ENCODE measurements at places on chromosomes 5 and 9.

- peak; percentile 30 for DNase-seq
- peak overlapping the region; percentile 3 for H3K4me3 ChIP-seq
- H3K27ac ChIP-seq: no peak overlapping the region
- peaks cover 11% of the 10 kb centered on the region for H3K36me3 ChIP-seq
- peaks cover 38% of the 10 kb centered on the region for H3K27me3 ChIP-seq
These were observed 7.1 kb upstream of the IFNA6 start for GRCh38 chr9:21357479-21358460.

DNA sequence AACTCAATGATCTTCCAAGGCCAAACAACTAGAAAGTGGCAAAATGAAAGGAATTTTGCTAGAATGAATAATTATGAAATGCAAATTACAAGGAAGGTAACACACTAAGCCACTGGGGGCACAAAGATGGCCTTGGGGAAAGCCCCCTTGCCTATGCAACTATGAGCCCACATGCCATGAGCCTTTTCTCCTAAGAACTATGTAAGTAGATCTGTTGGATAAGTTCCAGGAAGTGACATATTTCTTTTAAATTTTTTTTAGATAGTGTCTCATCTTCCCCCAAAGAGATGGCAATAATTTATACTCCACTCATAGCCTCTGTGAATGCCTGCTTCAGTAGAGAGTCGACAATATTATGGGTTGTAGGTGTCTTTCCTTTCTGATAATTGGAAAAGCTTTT, 257.8 kb downstream of the AUH start:
- H3K27ac ChIP-seq: no peak overlapping the region
- DNase-seq: no peak
- H3K4me3 ChIP-seq: no peak overlapping the region
- peaks cover 47% of the 10 kb centered on the region for H3K4me1 ChIP-seq
- peaks cover 15% of the 10 kb centered on the region for H3K27me3 ChIP-seq
- H3K36me3 ChIP-seq: peaks cover 4% of the 10 kb centered on the region

DNA sequence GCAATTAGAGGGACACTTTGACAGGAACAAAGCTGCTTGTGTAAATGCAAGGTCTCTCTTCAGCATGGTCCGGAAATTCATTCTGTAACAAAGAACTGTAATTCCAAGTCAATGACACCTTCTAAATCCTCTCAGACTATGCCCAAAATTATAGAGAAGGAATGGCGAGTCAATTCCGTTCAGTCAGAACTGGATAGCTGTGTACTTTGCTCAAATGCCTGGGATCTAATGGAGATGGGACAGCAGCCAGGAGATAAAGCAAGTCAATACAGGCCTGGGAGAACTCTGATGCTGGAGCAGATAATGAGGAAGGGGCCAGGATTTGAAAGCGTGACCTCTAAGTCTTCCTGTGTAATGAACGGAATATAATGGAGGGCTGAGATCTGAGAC, 96.4 kb upstream of the SPRY4 start:
- no peak overlapping the region for H3K27ac ChIP-seq
- H3K27me3 ChIP-seq: no peaks in the 10 kb centered on the region
- no peak for DNase-seq
- H3K4me1 ChIP-seq: peaks cover 35% of the 10 kb centered on the region

- no peak for DNase-seq
- no peak overlapping the region for H3K27ac ChIP-seq
- no peaks in the 10 kb centered on the region for H3K4me1 ChIP-seq
- no peaks in the 10 kb centered on the region for H3K27me3 ChIP-seq
- H3K4me3 ChIP-seq: no peak overlapping the region
- no peaks in the 10 kb centered on the region for H3K36me3 ChIP-seq
These were observed 187.6 kb upstream of the GRAMD2B start for GRCh38 chr5:126235628-126236027.

- H3K4me1 ChIP-seq: no peaks in the 10 kb centered on the region
- H3K27me3 ChIP-seq: no peaks in the 10 kb centered on the region
- H3K27ac ChIP-seq: no peak overlapping the region
These were observed 43.7 kb upstream of the ELOVL7 start for GRCh38 chr5:60887746-60888145.

DNA sequence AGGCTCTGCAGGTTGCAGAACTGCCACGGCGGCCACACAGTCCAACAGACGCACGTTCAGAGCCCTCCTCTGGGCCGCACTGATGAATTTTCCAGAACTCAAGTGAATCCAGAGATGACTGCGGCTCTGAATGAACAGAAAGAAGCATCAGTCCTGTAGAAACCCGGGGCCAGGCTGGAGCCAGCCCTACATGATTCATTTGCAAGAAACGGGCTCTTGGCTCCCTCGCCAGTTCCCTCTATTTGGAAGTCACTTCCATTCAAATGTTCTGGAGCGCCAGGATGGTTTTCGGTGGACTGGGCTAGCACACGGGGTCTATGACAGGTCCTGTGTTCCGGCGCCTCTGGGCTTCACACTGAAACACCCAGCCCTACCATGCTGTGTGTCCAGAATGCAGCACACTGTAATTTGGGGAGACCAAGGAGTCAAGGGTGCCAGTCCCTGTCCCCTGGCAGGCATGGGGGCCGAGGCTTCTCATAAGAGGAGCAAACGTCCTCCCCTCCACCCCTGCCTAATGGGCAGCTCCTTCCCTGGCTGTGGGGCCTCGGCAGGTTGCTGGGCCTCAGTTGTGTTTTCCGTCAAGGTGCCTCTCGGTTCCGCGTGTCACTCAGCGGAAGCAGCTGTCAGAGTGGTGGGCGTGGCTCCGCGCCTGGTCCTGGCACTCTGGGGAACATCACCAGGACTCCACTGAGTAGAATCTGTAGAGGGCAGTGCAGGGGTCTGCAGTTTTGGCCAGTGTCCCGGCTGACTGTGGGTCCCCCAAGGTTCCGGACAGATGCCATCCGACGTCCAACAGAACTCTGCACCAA, 18.1 kb upstream of the COL5A1 start:
- H3K36me3 ChIP-seq: no peaks in the 10 kb centered on the region
- DNase-seq: no peak
- peaks cover 6% of the 10 kb centered on the region for H3K27me3 ChIP-seq
- H3K4me3 ChIP-seq: no peak overlapping the region
- H3K27ac ChIP-seq: no peak overlapping the region

- peaks cover 5% of the 10 kb centered on the region for H3K4me1 ChIP-seq
- H3K27ac ChIP-seq: no peak overlapping the region
- no peak for DNase-seq
- H3K27me3 ChIP-seq: no peaks in the 10 kb centered on the region
These were observed 27.3 kb downstream of the CARNMT1 start for GRCh38 chr9:75000835-75001234.

DNA sequence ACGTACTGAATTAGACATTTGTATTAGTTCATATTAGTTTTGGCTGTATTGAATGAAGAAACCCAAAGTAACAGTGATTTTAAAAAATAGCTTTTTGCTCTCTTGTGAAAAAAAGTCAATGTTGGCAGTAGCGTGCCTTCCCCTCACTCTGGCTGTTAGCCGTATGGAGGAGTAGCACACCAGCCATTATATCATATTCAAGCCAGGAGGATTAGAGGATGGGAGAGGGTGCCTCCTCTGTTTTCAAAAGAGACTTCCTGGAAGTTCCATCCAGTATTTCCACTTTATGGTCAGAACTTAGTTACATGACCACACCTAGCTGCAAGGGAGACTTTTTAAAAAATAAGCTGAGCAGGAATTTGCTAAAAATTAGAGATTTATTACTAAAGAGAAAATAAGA, 41.2 kb downstream of the GPR21 start:
- H3K4me1 ChIP-seq: peaks cover 10% of the 10 kb centered on the region
- H3K27me3 ChIP-seq: no peaks in the 10 kb centered on the region
- no peak overlapping the region for H3K27ac ChIP-seq
- H3K4me3 ChIP-seq: no peak overlapping the region
- DNase-seq: no peak

DNA sequence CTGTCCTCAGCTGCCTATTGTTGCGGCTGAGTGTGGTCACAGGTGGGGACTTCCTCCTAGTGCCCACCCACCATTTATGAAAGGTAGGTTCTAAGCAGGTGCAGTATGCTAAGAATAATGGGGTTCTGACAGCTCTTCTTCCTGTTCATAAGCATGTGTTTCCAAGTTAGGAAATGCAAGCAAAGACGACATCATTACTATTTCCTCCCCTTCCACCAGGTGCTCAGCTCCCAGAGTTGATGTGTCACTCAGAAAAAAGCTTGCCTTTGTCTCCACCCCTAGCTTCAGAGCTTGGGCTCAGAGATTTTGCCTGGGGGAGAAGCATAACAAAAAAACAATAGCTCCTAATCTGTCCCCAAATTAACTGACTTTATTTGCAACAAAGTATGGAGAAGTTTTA, 1076.7 kb downstream of the NR2F1-AS1 start:
- H3K27me3 ChIP-seq: no peaks in the 10 kb centered on the region
- H3K4me3 ChIP-seq: no peak overlapping the region
- no peak overlapping the region for H3K27ac ChIP-seq
- DNase-seq: no peak

- H3K4me1 ChIP-seq: no peaks in the 10 kb centered on the region
- no peaks in the 10 kb centered on the region for H3K27me3 ChIP-seq
- no peak overlapping the region for H3K27ac ChIP-seq
- no peak for DNase-seq
- H3K4me3 ChIP-seq: no peak overlapping the region
These were observed 147.6 kb downstream of the SV2C start for GRCh38 chr5:76230711-76231285.

- H3K27me3 ChIP-seq: no peaks in the 10 kb centered on the region
- DNase-seq: no peak
- H3K27ac ChIP-seq: no peak overlapping the region
- H3K36me3 ChIP-seq: no peaks in the 10 kb centered on the region
These were observed 6.2 kb upstream of the VPS13A start for GRCh38 chr9:77170991-77171699.

- H3K4me1 ChIP-seq: no peaks in the 10 kb centered on the region
- no peak for DNase-seq
- no peak overlapping the region for H3K27ac ChIP-seq
- H3K27me3 ChIP-seq: no peaks in the 10 kb centered on the region
These were observed 259.4 kb downstream of the CRB2 start for GRCh38 chr9:123615381-123615780.

DNA sequence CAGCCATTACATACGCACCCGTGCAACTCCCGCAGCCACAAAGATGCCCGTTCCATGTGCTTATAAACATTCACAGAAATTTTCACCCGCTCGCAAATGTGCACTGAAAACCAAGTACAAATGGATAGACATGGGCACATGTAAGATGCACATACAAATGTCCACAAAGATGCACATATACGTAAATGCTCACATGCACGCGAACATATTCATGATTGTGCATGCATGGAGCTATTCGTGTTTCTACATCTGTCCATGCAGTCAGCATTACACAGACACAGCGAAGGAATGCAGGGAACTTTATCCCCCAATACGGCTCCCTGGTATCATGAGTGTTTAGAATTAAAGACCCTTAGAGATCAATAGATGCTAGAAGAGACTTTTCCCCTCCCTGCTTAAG, 58.4 kb downstream of the C9orf50 start:
- no peaks in the 10 kb centered on the region for H3K27me3 ChIP-seq
- H3K4me1 ChIP-seq: no peaks in the 10 kb centered on the region
- no peaks in the 10 kb centered on the region for H3K36me3 ChIP-seq
- no peak overlapping the region for H3K4me3 ChIP-seq

DNA sequence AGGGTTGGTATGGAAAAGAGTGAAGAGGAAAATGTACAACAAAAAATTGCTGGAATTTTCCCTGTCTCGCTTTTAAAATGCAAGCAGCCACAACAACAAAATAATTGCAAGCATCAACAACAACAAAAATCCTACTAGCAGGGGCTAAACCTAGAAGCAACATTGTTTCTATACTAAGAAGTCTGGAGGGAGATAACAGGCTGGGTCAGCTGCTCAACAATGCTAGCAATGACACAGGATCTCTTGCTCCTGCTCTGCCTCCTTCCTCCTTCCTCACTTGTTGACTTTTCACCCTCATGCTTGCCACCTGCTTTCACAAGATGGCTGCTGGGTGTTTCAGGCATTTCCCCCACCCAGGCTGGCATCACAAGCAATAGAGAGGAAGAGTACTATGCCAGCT, 7.6 kb upstream of the AOPEP start:
- DNase-seq: no peak
- H3K4me1 ChIP-seq: no peaks in the 10 kb centered on the region
- peaks cover 16% of the 10 kb centered on the region for H3K27me3 ChIP-seq
- no peaks in the 10 kb centered on the region for H3K36me3 ChIP-seq
- H3K27ac ChIP-seq: no peak overlapping the region

DNA sequence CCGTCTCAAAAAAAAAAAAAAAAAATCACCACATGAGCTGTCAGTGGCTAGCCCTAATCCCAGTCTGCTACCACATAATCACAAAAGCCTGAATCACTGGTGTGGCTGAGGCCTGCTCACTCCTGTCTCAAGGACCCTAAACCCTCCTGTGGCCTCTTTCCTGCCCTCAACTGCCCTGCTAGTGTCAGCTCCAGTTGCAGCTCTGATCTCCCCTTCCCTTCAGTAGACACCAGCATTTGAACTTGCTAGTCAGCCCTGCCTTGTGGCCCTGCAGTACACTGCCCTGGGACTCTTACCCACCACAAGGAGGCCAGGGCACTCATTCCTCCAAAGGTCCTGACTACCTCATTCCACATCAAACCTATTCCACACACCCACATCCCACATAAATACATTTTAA, 9.5 kb upstream of the P4HA2 start:
- H3K36me3 ChIP-seq: no peaks in the 10 kb centered on the region
- H3K27me3 ChIP-seq: no peaks in the 10 kb centered on the region
- no peaks in the 10 kb centered on the region for H3K4me1 ChIP-seq
- H3K4me3 ChIP-seq: no peak overlapping the region
- H3K27ac ChIP-seq: no peak overlapping the region

- peaks cover 13% of the 10 kb centered on the region for H3K4me1 ChIP-seq
- no peak overlapping the region for H3K27ac ChIP-seq
- peak overlapping the region; percentile 77 for H3K4me3 ChIP-seq
- peak; percentile 40 for DNase-seq
These were observed 62.4 kb upstream of the FSD1L start for GRCh38 chr9:105385381-105385985.

DNA sequence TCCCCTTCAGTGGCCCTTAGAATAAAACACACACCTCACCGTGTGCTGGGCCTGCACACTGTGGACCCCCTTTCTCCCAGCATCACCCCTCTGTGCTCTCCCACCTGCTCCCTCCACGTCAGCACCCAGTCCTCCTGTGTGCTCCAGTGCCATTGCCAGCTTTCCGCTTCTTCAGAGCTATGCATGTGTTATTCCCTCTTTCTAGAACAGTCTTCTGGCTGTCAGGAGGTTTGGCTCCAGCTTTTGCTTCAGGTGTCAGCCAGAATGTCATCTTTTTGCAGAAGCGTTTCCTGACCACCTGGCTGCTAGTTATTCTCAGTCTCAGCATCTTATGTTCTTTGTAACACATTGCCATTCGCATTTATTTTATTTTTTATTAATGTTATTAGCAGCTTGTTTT, 119.7 kb downstream of the TLE4 start:
- no peaks in the 10 kb centered on the region for H3K36me3 ChIP-seq
- no peaks in the 10 kb centered on the region for H3K27me3 ChIP-seq
- no peak for DNase-seq

GRCh38 chr5:180441564-180442051, 52.6 kb upstream of the CNOT6 start:
- no peak overlapping the region for H3K27ac ChIP-seq
- H3K27me3 ChIP-seq: peaks cover 9% of the 10 kb centered on the region
- no peaks in the 10 kb centered on the region for H3K36me3 ChIP-seq
- no peak for DNase-seq
- no peaks in the 10 kb centered on the region for H3K4me1 ChIP-seq
- H3K4me3 ChIP-seq: no peak overlapping the region
